ENCODE measurements at places on chromosomes 13 and 19.

- DNase-seq = no peak
These were observed 5.4 kb downstream of the CCDC61 start for GRCh38 chr19:46000491-46001246.

DNA sequence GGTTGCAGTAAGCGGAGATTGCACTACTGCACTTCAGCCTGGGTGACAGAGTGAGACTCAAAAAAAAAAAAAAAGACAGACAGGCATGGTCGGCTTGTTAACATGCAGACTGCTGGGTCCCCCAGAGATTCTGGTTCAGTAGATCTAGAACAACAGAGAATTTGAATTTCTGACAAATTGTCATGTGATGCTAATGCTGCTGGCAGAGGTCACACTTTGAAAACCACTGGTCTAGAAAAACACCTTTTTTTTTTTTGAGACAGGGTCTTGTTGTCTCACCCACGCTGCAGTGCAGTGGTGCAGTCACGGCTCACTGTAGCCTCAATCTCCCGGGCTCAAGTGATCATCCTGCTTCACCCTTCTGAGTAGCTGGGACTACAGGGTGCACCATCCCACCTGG, 7.7 kb upstream of the LRFN3 start:
- no peak for DNase-seq

GRCh38 chr19:48991873-48992580, 1.1 kb downstream of the GYS1 start:
- DNase-seq = no peak

- DNase-seq = no peak
These were observed 3.2 kb downstream of the ARHGAP35 start for GRCh38 chr19:46863818-46864629.

DNA sequence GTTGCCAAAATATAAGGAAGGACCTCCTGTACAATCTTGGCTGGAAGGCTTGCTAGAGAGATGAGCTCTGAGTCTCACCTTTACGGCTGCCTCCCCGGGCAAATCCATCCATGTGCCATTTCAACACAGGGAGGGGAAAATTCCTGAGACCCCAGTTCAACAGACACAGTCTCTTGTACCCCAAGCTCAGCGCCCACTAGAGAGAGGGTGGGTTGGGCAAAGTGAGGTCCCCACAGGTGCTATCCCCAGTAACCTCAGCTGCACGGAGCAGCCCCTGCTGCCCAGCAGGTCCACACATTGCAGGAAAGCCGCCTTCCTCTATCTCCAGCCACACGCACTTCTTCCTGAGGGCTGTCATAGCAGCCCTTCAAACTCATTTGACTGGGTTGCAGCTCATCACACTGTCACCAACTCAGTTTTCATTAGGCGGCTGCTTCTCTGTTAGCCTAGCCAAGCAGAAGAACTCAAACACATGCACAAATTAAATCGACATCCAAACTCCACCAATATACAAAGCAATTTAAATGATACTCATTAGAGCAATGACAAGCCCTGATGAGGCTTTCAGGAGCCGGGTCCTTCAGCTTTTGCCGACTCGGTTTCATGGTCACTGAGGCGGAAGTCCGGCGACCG, 80.4 kb downstream of the TSHZ3 start:
- no peak for DNase-seq

DNA sequence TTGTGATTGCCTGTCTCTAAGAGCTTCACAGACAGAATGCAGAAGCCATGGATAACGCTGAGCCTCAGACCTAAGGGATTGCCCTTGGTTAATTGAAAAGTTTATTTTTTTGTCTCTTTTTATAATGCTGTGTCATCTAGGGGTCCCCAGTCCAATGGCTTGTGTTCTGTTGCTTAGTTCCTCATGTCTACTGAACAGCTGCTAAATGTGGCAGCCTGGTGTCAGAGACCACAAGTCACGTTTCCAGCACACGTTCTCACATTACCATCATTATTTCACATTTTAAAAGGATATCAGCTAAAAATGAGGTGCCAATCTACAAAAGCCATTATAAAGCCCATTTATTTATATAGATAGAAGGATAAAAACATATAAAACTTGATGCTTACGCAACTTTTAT, 1362.0 kb downstream of the PCDH9 start:
- no peak for DNase-seq

GRCh38 chr19:29841559-29842367, 30.0 kb downstream of the CCNE1 start:
- DNase-seq = no peak

GRCh38 chr19:41435936-41436673, 3.6 kb downstream of the DMAC2 start:
- DNase-seq = no peak

DNA sequence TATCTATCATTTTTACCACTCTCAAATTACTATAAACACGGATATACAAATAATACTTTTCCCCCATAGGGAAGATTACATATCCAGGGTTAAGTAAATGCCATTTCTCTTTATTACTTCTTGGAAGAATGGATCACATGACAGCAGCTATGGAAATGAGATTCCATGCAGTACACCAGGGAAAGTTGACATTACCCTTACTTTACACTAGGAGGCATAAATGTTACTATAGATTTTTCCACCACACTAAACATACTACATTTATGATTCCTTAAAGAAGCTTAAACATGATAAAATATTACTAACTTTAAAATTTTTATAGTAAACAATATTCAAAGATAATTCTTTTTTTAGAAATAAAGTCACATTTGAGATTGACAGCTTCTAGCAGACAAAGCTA, 611.4 kb downstream of the PCDH9 start:
- DNase-seq = no peak

- DNase-seq = no peak
These were observed 6.4 kb upstream of the LGALS13 start for GRCh38 chr19:39595950-39596349.

DNA sequence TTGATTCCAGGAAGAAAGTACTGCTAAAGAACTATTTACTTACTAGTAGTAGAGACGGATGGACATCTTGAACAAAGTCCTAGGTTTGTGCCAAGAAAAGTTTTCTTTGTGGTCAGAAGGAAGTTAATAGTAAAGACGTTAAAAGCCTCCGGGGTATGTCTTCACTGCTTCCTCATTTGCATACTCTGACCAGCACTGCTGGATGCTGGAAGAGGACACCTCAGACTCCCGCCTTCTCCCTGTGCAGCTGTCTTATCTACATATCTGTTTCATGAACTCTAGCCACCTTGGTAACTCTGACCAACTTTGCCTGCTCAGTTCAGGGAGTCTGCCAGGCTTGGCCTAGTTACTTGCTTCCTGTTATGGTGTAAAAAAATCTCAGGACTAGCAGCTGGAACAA, 1109.1 kb upstream of the MIR17HG start:
- DNase-seq = no peak

DNA sequence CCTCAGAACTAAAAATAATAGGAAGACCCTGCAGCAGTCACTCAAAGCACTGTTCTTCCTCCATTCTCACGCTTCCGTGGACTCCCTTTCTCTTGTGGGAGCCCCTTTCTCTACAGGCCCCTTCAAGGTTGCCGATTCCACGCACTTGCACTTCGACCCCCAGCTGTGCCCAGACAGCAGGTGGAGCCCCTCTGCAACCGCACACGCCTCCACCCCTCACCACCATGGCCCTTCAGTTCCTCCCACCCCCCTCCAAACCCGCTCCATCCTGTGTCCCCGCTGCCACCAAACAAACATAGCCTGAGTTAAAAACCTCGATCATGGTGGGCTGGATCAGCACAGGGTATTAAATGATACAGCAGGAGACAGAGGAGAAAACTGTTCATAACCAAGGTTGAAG, 102.6 kb downstream of the STK24 start:
- DNase-seq = no peak

GRCh38 chr13:95137096-95137495, 164.2 kb downstream of the ABCC4 start:
- no peak for DNase-seq

GRCh38 chr13:73081256-73081915, 22.6 kb downstream of the KLF5 start:
- no peak for DNase-seq

DNA sequence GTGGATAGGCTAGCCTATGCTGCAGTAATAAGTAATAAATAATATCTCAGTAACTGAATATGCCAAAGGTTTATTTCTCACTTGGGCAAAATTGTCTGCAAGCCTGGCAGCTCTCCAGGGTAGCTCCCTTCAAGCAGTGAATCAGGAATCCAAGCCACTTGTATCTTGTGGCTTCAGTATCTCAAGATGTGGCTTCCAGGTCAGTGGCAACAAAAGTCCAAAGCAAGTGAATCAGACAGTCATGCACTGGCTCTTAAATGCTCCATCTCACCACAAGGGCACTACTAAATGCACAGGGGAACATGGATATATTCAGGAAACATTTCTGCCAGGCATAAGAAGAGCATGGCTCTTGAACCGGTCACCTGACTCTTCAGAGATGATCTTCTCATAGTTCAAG, 126.3 kb downstream of the KCTD12 start:
- no peak for DNase-seq

DNA sequence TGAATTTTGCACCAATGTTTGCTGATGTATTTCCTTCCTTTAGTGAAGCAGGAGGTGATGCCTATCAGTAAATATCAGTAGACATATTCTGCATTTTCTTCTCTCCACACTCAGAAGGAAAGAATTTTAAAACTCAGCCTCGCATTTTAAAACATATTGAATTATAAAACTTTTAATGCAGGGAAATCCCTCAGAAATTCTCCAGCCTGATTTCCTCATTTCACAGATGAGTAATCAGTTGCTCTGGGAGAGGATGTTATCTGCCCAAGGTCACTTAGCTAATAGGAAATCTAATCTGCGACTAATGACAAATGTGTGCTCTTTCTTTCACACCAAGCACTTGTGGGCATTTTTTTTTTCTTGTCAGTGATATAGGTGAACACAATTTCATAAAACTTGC, 320.6 kb downstream of the ITGBL1 start:
- no peak for DNase-seq

GRCh38 chr19:6743714-6744380, 4.4 kb downstream of the TRIP10 start:
- DNase-seq = no peak

GRCh38 chr13:34720618-34721017, 221.5 kb upstream of the NBEA start:
- DNase-seq = no peak
